ENCODE measurements at places on chromosomes 5 and 9.
A peak's percentile ranks its signal among the peaks of the same experiment; 100 is the strongest.

GRCh38 chr5:170631466-170632195 lies 127.8 kb downstream of the KCNIP1 start:
- peak; percentile 23 for DNase-seq

DNA sequence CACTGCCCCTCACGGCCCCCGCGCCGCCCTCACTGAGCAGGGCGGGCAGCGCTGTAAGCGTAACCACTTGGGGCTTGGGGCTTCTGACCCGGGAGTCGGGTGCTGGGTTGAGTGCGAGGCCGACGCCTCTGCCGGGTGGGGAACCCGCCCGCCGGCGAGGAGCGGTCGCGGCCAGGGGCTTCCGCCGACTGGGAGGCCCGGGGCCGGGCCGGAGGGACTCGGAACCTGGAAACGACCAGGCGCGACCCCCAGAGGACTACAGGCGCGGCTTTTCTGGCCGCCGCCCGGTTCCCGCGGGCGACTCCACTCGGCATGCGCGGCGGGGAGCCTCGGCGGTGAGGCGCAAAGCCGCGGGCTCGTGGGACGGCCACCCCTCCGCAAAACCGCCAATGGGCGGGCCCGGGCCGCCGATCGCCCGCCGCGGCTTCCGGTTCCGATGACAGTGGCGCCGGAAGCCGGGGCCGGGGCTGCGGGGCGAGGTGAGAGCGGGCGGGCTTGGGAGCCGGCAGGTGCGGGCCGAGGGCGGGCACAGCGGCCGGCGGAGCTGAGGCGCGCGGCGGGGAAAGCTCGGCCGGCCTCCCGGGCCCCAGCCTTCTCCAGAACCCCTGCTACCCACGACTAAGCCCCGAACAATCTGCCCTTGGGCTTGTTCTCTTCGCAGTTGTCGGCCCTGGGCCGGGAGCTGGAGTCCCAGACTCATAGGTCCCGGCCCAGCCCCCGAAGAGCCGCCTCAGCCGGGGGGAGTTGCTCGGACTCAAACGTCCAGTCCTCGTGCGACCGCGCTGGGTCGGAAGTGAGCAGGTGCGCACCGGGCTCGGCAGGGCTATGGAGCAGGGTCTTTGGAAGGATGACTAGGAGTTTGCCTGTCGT lies at the start of gene RMND5B:
RMND5B (plus strand) TSS at position 439 of the 870 bp plus-strand sequence. CDS start 7,106 bp downstream, outside the sequence.
- peak; percentile 88 for DNase-seq

- no peak for DNase-seq
These were observed 31.0 kb upstream of the PHF24 start for GRCh38 chr9:34927061-34927460.

DNA sequence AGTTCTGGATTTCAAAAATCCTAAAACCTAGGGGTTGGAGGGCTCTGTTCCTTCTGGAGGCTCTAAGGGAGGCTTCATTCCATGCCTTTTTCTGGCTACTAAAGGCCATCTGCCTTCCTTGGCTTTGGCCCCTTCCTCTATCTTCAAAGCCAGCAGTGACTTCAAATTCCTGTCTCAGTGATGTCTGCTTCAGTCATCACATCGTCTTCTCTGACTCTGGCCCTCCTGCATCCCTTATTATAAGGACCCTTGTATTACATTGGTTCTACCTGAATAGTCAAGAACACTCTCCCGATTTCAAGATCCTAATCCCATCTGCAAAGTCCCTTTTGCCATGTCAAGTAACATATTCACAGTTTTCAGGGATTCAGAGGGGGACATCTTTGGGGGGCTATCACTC lies 60.3 kb downstream of the GNA14 start:
- DNase-seq, result no peak

All from SK-N-DZ (cell line).